Brain (organoid and tissue), 16 donors: ENCODE measurements at places on chromosomes 16 and 17.

- DNase-seq: no peak
Observed at GRCh38 chr16:50804290-50804907, 62.5 kb downstream of the CYLD start.

- no peak for DNase-seq
Observed at GRCh38 chr16:30741461-30741914, 6.7 kb upstream of the PHKG2 start.

DNA sequence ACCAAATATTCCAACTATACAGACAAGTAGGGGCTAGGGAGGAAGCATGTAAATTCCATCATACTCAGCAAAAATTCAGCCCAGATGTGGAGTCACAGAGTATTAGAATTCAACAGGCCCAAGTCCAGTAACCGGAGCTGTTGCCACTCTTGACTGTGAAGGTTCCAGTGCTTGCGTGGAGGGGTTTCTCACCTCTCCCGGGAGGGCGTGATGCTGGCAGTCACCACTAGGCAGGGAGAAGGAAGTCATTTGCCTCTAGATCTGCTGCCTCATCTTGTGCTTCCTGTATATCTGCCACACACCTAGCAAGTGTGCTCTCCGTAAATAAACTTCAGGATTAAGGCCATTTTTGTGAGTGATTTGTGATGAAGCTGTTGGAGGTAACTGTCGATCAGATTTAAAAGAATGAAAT, 1.0 kb upstream of the CKLF start:
- peak; percentile 36 for DNase-seq

GRCh38 chr16:11624205-11624604, 37.5 kb upstream of the LITAF start:
- DNase-seq: no peak

GRCh38 chr16:11264155-11264832, 4.8 kb downstream of the TNP2 start:
- DNase-seq: no peak

GRCh38 chr17:83194186-83194561, 114.8 kb downstream of the METRNL start:
- DNase-seq: no peak

DNA sequence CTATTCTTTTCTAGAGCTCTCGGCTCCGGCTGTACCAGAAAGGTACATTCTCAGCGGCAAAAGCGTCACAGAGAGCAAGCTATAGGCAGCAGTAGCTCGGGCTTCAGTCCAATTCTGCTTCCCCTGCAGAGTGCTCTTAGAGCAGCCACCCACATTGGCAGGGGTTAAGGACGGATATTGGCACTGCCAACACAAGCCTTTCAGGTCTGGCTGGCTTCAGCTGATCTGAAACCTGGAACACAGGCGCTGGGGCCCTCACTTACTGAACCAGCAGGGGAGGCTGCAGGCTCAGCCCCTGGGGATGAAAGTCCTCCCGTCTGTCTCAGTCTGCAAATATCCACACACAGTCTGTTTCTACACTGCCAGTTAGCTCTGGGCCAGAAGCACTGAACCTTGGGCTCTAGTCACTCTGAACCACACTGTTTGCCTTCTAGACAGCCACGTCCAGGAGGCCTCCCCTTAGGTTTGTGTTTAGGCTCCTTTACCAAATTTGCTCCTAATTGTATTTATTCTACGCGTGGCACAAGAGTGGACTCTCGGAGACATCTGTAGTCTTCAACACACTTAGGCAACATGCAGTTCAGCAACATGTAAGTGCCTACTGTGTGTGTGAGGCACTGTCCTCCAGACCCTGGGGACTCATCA, 40.1 kb downstream of the HIC1 start:
- DNase-seq: peak; percentile 95

DNA sequence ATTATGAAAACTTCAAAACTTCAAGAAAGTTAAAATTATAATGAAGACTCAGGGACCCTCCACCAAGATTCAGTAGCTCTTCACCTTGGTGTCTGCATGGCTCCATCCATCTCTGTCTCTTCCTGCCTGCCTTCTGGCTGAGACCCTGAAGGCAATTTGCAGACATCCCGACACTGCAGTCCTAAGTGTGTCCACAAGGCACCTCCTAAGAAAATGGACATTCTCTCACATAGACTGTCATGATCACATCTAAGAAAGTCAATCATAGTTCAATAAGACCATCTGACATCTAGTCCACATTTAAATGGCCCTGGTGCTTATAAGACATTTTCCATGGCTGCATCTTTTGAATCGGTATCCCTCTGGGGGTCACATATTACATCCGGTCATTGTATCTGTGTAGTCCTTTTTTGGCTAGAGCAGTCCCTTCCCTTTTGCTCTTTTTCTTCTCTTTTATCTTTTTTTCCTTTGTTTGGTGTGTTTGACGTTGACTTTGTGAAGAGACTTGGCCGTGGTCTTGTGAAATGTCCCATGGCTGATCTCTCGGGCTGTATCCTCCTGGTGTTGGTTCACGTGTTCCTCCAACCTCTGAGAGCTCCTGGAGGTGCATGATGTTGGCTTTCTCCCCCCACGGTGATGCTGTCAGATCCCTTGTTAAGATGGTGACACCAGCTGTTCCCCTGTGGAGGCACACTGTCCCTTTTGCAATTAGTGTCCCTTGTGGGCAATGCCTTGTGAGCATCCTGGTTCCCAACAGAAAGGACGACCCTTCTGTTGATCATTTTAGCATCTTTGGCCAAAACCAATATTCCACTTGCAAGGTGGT, 5.0 kb upstream of the TNFRSF13B start:
- DNase-seq: no peak

DNA sequence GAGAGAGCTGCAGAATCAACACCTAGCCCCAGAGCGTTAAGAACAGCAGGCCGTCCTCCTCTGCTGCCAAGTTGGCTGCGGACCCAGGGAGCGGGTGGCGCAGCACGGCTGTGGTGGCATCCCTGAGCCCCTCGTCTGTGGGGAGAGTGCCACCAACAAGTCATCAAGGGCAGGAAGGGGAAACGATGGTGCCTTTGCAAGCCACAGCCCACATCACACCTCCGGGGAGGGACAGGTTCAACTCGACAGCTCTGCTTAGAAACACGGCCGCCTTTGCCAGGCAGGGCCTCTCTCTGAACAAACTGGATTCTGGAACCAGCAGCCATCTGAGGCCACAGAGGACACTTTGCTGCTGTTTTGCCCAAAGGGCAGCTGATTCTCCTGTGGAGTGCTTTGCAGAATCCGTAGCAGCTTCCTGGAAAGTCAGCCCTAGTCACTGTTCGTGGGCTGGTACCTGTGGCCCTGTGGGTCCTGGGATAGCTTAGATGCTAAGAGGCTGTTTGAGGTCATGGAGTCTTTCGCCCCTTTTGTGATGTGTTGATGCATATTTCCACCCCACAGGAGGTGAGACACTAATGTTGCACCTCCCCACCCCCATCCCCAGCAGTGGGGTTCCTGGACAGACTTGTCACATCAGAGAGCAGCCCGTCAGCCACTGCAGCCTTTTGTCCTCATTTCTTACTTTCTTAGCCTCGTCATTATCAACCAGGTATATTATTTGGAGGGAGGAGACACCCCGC, 270.6 kb downstream of the CPPED1 start:
- no peak for DNase-seq
